Kidney epithelial cell (primary cell): ENCODE measurements at places on chromosomes 5 and 9.

GRCh38 chr9:96688187-96688586 lies 33.1 kb upstream of the PRXL2C start:
- no peak for DNase-seq

DNA sequence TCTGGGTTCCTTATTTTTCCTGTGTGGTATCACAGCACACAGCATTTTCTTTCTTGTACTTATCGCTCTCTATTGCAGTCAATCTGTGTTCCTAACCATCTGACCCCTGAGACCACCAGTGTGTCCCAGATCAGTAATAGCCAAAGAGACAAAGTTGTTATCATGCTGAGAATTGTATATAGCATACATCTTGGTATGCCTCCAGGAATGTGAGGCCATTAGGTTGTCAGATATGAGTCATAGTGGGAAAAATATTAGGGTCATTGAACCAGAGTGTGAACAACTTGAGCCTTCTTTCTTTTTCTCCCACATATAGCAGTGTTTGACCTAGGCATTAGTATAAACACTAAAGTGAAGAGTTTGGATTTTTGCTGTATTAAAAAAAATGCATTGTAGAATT lies 106.3 kb downstream of the NDUFAF2 start:
- peak; percentile 52 for DNase-seq

- no peak for DNase-seq
Measured at GRCh38 chr9:36436909-36437308, 36.8 kb upstream of the RNF38 start.

GRCh38 chr5:169052207-169052606 lies 248.7 kb downstream of the SLIT3 start:
- DNase-seq: no peak
